ENCODE measurements at places on chromosomes 13 and 19.

- DNase-seq = no peak
These were observed 8.4 kb downstream of the COL5A3 start for GRCh38 chr19:10001899-10002298.

- DNase-seq = no peak
These were observed 2.5 kb upstream of the RFPL4AL1 start for GRCh38 chr19:55766466-55766865.

- DNase-seq = no peak
These were observed 53.6 kb downstream of the GATAD2A start for GRCh38 chr19:19459073-19459472.

- DNase-seq = no peak
These were observed 1.2 kb downstream of the GTPBP3 start for GRCh38 chr19:17338433-17339078.

GRCh38 chr13:65719831-65720230 is 1510.3 kb downstream of the PCDH9 start:
- no peak for DNase-seq

- DNase-seq = no peak
These were observed 75.0 kb upstream of the OXGR1 start for GRCh38 chr13:97069050-97069815.

DNA sequence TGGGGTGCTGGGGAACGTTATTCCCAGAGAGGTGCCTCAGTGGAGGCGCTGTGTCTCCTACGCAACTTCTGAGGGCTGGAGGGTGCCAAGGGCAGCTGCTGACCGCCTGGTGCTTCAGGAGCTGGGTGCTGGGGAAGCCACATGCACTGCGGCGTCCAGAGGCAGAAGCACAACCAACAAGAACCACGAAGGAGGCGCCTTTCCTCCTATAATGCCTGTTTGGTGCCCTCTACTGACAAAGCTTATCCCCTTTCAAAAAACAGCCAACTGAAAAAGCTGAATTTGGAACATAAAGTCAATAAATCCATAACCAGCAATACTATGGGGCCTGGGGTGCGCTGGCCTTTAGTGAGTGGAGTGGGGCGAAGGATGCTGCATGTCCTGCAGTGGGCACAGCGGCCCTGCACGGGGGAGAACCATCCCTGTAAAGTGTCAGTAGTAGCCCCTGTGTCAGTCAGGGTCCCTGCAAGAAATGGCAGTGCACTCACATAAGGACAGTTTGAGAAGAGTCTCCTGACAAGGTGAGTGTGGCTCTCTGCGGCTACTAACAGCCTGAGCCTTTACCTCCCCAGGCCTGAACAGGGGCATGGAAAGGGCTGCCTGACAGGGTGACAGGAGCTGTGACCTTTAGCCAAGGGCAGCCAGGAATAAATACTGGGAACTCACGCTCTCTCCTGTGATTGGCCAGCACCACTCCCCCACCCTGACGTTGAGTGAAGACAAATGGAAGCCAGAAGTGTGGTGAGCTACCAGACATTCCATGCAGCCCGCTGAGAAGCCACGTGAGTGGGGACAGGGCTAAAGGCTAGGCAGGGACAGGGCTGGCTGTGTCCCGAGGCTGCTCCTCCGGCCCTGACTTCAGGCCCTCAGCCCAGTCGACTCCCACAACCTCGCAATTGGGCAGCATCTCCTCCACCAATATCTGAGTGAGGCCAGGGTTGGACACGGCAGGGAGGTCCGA is 4.5 kb upstream of the B3GNT8 start:
- no peak for DNase-seq

GRCh38 chr19:2732157-2732725 is 7.6 kb downstream of the SLC39A3 start:
- DNase-seq = no peak

All from stimulated activated CD4-positive, alpha-beta T cell treated with anti-CD3 and anti-CD28 coated beads, TNF-alpha, amount 100 ng/mL, for 1 hour (primary cell).